ENCODE measurements at places on chromosomes 4 and X.

- no peak for DNase-seq
Observed at GRCh38 chrX:115949900-115950822, 220.4 kb upstream of the AGTR2 start.

DNA sequence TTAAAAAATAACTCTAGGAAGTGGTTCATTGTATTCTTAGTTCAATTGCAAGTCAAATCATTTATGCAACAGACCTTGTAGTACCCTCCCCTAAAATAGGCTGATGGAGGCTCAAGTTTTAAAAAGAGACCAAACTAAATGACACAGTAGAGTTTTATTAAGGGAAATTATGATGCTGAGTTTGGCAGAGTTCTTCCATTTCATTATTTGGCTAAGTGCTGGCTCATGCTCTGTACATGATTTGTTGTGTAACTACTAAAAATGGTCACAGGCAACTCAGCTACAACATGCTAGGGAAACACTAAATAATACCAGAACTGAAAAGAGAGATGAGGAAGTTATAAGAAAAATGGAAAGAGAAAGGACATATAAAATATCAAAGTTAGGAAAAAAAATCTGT, 96.1 kb upstream of the TFDP3 start:
- DNase-seq = no peak

DNA sequence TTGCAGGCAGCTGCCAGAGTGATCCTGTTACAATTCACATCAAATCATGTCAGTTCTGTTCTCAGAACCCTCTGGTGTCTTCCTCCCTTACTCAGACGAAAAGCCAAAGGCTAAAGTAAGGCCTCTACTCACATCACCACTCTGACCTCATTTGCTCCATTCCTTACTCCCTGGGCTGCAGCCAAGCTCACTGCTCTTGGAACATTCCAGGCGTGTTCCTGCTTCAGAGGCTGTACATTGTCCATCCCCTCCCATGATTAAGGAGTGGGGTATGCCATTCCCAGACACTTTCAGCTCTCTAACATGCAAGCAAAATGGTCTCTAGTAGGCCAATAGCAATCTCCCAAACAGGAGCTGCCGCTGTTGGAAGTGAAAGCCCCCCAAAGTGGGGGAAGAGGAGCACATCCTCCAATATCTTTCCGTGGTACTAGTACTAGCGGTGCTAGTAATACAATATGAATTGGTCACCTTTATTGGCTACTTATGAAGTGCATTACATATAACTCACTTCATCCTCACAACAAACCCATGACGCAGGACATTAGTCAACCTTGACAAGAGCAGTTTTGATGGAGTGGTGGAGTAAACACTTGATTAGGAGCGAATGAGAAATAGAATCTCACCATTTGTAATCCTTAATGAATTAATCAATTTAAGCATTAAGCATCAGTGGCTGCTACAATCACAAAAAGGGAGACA, 15.0 kb downstream of the GAB3 start:
- DNase-seq = no peak

DNA sequence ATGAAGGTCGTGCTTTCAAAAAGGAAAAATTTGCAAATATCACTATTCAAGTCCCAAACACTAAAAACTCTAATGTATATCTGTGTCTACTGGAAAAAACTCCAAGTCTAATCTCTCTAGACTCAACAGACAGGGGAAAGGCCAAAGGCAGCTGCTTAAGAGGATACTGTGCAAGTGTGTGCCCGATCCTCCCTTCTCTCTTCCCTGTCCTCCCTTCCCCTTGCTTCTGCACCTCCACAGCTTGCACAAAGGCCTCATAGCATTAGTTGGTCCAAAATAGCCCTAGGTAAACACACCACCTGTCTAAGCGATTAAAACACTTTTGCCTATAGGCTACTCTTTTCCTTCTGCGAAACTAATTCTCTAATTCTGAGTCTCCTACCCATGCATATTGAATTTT, 10.6 kb downstream of the C4orf54 start:
- DNase-seq = no peak

DNA sequence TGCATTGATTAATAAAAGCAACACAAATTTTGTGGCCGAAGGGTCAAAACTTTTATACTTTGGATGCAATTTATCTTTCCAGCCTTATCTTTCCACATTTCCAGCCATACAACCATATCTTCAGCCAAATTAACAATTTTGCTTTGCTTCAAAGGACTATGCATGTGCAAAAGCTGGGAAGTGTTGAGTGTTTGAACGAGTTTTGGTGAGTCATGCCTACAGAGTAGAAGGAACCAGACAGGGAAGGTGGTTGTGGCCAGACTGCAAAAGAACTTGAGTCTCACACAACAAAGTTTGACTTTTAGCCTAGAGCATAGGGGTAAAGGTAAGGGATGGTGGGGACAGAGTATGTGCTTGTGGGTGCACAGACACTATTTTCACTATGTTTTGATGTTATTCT, 53.0 kb upstream of the GABRA2 start:
- DNase-seq = peak; percentile 0

DNA sequence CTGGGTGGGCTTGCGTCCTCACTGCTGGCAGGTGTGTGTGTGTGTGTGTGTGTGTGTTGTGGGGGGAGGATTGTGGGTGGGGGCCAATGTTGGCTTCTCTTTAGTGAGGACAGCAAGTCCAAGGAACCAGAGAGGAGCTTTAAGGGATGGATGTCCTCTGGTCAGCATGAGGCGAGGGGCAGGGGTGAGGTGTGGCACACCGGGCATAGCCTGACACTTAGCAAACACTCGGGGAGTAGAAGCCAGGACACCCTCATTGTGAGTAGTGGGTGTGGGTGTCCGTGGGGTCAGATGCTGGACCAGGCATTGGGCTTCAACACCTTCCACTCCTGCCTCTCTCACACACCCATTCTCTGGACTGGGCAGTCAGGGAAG, 2.8 kb downstream of the SORCS2 start:
- DNase-seq = no peak

DNA sequence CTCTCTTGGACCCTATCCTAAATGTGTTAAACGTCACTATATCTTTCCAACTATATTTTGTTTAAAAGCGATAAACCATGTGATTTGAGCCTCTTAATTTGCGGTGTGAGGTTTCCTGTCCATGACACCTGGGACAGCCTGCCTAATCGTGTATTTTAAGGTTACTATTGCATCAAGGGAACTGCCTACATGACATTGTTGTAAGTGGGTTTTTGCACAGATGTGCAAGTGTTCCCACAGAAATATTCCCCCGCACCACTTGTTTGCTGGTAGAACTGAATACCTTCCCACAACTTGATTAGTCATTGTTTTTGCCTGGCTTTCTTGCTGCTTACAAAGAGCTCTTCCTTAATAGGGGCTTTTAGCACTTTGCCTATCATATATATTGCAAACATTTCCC, 5.1 kb upstream of the FAM184B start:
- no peak for DNase-seq

- no peak for DNase-seq
Observed at GRCh38 chr4:54371173-54371572, 142.1 kb downstream of the PDGFRA start.

DNA sequence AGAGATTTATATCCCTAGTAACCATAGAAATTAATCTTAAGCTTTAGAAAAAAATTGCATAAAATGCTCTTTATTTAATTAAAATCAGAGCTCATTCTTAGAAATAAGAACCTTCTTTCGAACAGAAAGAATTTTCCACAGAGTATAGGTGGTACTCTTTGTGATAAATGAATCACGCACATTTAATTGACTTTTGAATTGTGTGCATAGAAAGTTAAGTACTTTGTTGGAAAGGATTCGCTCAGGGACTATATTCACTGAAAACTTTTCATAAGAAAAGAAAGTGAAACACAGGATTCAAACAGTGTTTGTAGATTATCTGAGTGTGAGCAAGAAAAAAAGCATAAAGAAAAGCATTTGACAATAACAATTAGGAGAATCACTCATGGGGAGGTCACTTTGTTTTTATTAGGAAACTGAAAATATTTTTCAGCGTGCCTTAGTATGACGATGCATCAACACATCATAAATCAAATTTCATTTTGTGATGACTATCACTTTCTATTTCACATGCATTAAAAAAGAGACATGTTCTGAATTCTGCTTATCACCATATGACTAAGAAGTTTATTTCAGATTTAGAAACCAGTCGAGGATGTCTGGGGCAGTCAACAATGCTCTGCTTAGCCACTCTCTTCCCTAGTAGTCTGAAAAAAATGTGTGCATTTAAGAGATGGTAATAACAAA, 49.5 kb downstream of the STX18 start:
- DNase-seq = no peak

GRCh38 chr4:108940149-108940548, 177.3 kb upstream of the ETNPPL start:
- DNase-seq = peak; percentile 43

DNA sequence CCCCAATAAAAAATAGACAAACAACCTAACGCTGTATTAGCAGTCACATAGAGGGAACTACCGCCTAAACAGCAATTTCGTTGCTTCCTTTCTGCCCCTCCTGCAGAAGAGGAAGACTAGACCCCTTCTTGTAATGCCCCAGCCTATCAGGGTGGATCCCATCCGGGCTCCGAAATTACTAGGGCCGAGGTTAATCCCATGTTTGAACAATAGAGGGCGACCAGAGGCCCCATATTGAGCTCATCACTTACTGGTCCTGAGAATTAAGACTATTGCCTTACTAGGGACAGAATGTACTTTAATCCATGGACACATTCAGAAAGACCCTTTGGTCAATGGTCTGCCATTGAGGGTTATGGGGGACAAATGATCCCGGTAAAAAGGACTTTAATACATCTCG, 11.8 kb upstream of the ZNF630 start:
- DNase-seq = no peak

DNA sequence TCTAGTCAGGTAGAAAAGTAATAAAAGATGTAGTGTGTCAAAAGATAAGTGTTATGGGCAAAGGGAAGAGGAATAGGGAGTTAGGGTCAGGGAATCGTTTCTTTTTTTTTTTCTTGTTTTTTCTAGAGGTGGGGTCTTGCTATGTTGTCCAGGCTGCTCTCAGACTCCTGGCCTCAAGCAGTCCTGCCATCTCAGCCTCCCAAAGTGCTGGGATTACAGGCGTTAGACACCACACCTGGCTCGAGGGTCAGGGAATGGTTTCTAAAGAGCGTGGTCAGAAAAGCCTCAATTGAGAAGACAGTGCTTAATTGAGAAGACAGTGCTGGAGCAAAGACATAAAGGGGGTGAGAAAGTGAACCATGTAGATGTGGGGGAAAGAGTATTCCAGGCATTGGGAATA, 19.1 kb downstream of the SMARCAD1 start:
- DNase-seq = no peak

All from epithelial cell of prostate (primary cell).